SHP77 treated with DMSO at 0.1 percent for 48 hours (cell line): ENCODE measurements at places on chromosomes 7 and 10.

- DNase-seq, result no peak
Observed at GRCh38 chr7:17462131-17462631, 163.7 kb downstream of the AHR start.

- DNase-seq, result no peak
Observed at GRCh38 chr10:102645741-102646609, 1.7 kb downstream of the TRIM8 start.

DNA sequence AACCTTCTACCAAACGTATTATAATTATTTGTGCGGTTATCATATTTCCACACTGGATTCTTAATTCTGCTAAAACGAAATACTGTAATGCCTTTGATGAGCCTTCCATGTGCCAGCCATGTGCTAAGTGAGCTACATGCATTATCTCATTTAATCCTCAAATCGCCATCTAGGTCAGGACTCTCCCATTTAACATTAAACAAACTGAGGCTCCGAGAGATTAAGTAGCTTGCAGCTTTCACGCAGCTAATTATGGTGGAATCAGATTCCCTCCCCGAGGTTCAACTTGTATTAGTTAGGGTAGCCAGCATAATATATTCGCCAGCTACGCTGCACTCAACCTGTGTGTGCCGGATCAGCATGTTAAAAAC, 798 bp upstream of the TSPAN33 start:
- DNase-seq, result no peak

GRCh38 chr7:5408777-5409176, 14.9 kb downstream of the TNRC18 start:
- no peak for DNase-seq

- DNase-seq, result no peak
Observed at GRCh38 chr7:30886608-30887011, 25.0 kb upstream of the AQP1 start.

- DNase-seq, result no peak
Observed at GRCh38 chr7:90701021-90701420, 104.9 kb downstream of the CDK14 start.

DNA sequence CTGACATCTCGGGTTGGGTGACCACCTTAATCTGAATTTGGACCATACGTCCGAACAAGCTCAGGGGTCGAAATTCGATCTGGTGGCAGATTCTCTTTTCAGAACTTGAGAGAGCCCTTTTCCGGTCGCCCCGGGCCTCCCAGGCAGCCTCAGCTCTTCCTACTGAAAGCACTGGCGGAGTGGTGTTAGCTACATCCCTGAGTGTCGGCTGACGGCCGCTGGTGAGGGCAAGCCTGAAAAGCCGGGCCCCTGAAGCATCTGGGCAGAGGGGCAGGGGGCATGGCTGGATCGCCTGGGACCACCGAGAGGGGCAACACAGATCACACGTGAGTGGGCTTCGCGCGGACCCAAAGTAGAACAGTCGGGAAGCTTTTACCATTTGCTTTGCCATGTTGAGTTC, 116.1 kb downstream of the SMURF1 start:
- no peak for DNase-seq

DNA sequence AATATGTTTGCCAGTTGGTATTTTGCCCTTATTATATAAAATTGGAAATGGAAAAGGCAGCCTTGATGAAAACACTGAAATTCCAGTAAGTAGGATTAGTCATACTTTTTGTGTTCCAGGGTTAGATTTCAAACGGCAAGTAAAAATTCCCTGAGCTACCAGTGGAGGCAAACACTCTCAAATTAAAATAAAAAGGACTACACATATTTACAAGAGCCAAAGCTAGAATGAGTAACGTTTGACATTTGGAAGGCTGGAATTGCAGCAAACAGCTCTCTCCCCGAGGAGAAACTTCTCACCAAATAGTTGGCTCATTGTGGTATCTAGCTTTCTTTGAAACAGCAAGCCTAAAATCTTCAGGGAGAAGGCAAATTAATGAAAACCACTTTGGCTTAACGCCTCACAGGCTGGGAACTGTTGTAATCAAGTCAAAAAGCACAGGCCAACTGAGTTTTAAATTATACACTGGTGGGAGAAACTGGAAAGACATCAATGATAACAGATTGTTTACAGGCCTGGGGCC, 288.4 kb downstream of the SNX13 start:
- no peak for DNase-seq

DNA sequence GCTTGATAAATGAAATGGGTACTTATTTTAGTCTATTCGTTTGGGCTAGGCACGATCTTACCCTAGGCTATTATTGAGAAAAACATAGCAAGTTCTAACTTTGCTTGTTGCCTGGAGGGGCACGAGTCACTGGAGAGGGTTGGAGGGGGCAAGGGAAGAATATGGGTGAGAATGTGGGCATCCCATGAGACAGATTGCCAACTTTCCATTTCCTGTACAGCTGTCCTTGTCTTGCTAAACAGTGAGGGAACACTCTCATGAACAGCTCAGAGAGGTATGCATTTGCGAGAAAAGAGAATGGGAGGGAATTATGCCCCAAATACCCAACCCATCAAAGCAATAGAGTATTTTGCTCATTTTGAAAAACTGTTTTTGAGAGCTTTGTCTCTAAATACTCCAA, 9.2 kb downstream of the CDHR3 start:
- no peak for DNase-seq

GRCh38 chr10:99913831-99914235, 95.9 kb downstream of the DNMBP start:
- DNase-seq, result no peak

GRCh38 chr10:3477683-3478082, 305.1 kb upstream of the PITRM1 start:
- DNase-seq, result no peak

GRCh38 chr7:94392393-94392786, 2.3 kb upstream of the COL1A2 start:
- no peak for DNase-seq

GRCh38 chr7:28704706-28705105, 253.4 kb downstream of the TRIL start:
- DNase-seq, result no peak

GRCh38 chr10:34333513-34333912, 481.6 kb downstream of the PARD3 start:
- DNase-seq, result no peak

- no peak for DNase-seq
Observed at GRCh38 chr10:85671530-85671929, 695.1 kb downstream of the GRID1 start.

DNA sequence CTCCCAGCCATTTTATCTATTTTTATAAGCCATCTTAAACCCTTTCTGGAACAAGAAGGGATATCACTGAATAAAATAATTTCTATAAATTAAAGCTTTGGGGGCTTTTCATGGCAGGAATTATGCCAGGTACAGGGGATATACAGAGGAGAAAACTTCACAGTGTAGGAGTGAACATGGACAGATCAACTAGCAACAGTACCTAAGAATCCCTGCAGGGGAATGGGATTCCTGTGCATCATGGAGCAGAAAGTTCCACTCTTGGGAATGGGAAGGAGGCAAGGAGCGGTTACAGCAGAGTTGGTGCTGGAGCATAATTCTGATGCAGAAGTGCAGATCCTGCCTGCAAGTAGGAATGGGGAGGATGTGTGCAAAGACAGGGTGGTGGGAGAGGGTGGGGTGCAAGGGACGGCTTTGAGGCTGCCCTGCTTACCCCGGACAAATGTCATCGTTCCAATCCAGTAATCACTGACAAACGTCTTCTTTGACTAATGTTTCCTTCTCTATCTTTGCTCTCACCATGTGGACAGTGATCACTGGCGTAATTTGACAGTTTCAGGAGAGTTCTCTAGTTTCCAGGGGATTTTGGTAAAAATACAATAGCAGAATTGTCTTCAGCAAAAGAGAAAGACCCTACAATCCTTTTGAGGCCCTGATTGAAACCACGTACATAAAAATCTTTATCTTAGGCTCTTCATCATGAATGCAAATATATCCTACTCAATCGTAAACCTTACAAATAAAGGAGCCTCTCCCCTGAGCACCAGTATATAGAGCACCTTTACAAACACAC, 196.7 kb downstream of the HECW1 start:
- no peak for DNase-seq

- DNase-seq, result no peak
Observed at GRCh38 chr10:2278363-2278762, 541.0 kb upstream of the ADARB2 start.

GRCh38 chr10:13306103-13306502, 6.2 kb upstream of the PHYH start:
- no peak for DNase-seq

- DNase-seq, result no peak
Observed at GRCh38 chr7:102291056-102291915, 4.6 kb downstream of the SH2B2 start.

DNA sequence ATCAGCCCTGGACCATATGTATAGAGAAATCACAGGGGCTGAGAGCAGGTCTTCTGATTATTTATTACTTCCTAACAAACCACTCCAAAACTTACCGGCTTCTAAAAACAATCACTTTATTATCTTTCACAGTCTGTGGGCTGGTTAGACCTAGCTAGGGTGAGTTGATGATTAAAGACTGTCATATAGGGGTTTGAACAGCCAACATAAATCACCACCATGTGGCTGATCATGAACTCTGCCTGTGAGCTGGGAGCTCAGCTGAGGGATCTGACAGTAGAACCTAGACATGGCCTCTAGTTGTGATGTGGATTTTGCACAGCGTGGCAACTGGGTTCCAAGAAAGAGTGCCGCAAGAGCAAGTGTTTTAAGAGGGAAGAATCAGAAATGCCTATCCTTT, 305.4 kb downstream of the CSTF2T start:
- DNase-seq, result no peak

DNA sequence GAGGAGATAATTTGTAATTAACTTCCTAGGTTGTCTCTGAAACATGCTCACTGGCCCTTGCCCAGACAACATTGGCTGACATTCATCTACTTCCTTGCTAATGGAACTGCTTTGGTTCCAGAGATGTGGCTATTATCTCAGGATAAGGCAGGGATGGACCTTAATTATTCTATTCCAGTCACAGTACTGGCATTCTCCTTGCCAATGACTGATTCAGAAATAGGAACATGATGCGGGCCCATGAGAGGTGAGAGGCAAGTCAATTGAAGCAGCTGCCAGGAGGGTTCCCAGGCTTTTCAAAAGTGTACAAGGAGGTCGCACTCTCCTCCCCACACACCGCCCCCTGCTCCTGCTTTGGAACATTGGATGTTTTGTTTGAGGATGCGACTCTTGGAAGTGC, 109.6 kb upstream of the DGKB start:
- DNase-seq, result no peak

GRCh38 chr7:24755541-24756407, 1.5 kb downstream of the GSDME start:
- no peak for DNase-seq

GRCh38 chr10:94232711-94233383, 129.9 kb downstream of the NOC3L start:
- DNase-seq, result no peak

DNA sequence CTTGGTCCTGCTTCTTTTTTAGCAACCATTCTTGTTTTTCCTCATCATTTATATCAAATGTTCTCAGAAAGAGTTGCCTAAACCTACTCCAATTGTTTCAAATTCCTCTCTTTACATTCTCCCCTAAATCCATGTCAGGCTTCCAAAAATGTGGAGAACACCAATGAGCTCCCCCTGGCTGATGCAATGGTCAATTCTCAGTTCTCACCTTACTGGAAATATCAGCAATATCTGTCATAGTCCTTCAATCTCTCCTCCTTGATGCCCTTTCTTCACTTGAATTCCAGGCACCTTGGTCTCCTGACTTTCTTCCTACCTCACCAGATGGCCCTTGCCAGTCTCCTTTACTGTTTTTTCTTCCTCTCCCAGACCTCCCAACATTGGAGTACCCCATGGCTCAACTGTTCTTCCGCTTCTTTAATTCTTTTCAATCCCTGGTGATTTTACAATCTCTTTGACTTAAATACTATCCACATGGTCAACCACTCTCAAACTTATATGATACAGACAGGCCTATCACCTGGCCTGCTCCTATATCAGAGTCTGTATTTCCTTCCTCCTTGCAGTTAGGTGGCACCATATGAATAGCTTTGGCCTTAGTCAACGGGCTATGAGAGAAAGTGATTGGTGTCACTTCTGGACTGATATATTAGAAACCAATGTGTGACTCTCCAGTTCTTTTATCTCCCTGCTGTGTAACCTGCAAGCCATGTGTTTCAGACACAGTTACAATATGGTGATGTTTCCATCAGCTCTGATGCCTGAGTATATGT, 47.4 kb upstream of the CAV2 start:
- no peak for DNase-seq

DNA sequence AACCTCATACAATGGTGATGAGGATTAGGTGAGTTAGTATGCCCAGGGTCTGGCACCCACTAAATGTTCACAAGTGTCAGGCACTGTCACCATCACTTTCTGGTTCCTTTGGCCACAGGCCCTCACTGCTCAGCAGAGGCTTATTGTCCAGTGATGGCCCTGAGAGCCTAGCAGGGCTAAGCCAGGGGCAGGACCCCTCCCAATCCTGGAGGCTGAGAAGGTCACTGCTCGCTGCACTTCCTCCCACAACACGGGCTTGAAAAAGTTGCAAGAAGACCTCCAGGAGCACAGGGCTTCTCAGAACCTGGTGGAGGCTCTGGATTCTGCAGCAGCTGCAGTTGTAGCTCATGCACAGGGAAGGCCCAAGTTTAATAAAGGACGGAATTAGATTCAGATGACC, 48.1 kb downstream of the DRGX start:
- no peak for DNase-seq

DNA sequence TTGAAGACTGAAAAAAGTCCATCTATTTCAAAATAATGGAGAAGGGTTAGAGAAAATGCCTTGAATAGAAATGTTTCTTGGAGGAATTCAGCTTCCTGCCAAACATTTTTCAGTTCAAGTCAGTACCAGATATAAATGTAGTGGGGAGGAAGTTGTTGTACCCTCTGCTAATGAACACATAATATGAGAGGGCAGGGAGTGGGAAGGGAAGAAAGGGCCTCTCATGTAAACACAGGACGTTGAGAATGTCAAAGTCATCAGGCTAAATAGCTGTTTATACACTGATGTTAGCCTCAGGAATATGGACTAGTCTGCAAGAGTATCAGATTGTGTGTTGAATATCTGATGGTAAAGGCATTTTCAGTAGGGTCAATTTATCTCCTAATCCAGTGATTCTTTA, 37.0 kb downstream of the GPR37 start:
- DNase-seq, result no peak

DNA sequence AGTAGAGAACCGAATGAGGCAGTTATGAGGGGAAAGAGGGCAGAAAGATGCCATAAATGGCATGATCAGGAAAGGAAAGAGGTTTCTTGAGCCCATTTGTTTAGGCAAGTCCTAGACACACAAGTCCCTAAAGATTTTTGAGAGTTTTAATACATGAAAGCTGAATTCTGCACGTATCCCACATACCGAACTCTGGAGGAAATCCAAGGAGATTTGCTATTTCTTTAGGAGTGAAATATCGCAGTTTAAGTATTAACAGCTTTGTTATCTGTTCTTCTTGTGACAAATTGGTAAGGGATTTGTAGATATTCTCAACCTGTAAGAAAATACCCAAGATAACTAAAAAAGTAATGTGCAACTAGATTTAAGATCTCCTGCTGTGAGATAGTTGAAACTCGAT, 23.7 kb upstream of the CUBN start:
- no peak for DNase-seq
